ENCODE measurements at places on chromosomes 2 and 18.
A peak's percentile ranks its signal among the peaks of the same experiment; 100 is the strongest.

DNA sequence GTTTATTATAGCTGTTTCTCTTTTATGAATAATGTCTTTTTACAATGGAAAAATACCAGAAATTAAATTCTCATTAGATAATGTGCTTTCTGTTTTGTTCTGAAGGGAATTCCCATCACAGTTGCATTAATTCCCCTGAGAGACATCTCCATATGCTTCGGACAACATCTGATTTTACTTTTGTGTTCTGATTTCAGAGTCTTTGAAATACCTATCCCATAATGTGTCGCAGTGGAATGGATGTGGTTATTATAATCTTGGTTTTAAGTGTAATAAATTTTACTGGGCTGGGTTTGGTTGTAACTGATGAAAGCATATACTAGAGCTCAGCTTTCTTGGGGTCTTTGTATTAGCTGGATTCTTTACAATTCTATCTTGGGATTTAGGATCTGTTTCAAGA, 12.5 kb downstream of the SPTBN1 start:
- no peak for DNase-seq

GRCh38 chr2:219461047-219461514, 26.4 kb downstream of the SPEG start:
- DNase-seq, result no peak

GRCh38 chr2:26898480-26899078, 50.6 kb downstream of the DPYSL5 start:
- DNase-seq, result no peak

DNA sequence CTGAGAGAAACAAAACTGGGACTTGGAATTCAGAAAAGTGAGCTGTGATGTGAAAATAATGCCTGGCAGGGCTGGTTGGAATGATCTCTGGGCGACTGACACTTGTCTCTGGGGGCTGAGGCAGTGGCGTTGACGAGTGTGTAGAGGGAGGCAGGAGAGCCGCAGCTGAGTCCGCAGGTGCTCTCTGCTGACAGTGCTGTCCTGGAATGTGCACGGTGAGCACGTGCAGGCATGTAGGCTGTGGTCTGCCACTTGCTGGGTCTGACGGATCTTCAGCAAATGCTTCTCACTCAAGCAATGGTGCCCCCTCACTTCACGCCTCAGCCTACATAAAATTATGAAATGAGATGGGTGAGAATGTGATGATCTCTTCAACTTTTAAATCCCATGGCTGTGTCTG, 38.5 kb upstream of the ATP9B start:
- no peak for DNase-seq

- no peak for DNase-seq
Observed at GRCh38 chr18:44687421-44687820, 6.7 kb downstream of the SETBP1 start.

DNA sequence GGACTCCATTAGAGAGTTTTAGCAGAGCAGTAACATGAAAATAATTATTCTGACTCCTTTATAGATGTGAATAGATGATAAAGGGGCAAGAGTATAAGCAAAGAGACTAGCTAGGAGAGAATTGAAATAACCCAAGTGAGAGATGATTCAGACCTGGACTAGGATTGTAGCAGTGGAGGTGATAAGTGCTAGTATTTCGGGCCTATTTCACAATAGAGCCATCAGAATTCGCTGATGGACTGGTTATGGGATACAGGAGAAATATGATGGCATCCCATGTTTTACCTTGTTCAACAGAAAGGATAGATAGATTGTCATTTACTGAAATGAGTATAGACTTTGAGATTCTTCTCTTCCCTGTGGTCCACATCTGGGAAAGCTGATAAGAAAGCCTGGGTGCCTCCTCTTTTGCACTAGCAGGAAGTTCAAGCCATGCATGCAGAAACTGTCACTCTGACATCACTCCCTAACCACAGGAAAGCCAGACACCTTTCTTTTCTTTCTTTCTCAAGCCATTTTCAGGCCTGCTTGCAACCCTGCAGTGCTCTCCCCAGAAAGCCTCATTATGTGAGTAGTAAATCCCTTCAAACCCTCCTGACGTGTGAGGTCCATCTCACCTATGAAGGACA, 25.3 kb downstream of the DYNAP start:
- no peak for DNase-seq

DNA sequence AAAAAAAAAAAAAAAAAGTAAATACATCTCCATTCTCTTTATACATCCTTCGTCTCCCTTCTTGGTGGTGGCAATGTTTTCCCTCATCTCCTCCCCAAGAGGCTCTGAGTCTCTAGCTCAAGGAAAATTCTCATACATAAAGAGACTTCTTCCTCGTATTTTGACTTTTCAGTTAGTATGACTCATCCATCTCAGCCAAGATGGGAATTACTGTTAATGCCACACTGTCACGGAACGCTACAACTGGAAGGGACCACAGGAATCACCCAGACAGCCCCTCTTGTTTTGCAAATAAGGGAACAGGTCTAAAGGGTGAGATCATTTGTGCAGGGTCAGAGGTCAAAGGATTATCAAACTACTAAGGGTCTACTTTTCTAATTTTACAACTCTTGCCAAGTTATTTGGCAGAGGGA, 19.5 kb downstream of the NFE2L2 start:
- no peak for DNase-seq

GRCh38 chr2:28681158-28681571, 70.5 kb upstream of the PPP1CB start:
- peak; percentile 16 for DNase-seq

- no peak for DNase-seq
Observed at GRCh38 chr2:13696601-13697000, 935.9 kb upstream of the LRATD1 start.

DNA sequence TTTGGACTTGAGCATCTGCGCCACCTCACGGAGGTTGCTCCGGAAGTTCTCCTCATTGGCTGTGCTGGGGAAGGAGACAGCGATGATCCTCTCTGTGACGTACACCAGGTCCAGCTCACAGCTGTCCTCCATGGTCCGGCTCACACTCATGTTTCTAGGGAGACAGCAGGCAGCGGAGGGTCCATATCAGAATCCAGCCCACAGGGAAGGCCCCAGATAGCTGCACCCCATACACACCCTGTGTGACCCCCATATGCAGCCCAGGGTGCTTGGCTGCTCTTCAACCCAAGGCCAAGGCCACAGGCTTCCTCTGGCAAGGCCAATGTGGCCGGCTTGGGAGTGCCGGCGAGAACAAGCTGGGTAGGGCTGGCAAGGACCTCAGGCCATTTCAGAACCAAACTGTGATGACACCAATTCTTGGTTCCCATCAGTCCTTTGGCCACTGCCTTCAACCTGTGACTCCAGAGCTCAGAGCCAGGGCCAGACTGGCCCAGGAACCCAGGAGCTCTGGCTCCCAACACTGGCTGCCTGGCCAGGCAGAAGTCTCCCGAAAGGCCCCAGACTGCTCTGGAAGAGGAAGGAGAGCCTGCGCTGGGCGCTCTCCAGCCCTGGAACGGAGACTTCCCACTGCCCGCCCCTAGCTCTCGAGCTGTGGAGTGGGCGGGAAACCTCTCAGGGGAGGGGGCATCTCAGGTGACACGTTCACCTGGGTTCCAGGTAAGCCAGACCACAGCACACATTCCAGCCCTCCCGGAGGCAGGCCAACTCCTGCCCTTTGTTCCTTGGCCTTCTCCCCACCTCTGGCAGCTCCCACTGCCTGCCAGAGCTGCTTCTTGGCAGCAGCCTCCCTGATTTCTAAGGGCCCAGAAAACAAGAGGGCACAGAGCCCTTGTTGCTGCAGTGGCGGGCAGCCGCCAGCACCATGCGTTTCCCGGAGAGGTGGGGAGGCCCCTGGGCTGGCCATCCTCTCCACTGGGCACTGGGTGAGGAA, 104.7 kb downstream of the TNS1 start:
- no peak for DNase-seq

DNA sequence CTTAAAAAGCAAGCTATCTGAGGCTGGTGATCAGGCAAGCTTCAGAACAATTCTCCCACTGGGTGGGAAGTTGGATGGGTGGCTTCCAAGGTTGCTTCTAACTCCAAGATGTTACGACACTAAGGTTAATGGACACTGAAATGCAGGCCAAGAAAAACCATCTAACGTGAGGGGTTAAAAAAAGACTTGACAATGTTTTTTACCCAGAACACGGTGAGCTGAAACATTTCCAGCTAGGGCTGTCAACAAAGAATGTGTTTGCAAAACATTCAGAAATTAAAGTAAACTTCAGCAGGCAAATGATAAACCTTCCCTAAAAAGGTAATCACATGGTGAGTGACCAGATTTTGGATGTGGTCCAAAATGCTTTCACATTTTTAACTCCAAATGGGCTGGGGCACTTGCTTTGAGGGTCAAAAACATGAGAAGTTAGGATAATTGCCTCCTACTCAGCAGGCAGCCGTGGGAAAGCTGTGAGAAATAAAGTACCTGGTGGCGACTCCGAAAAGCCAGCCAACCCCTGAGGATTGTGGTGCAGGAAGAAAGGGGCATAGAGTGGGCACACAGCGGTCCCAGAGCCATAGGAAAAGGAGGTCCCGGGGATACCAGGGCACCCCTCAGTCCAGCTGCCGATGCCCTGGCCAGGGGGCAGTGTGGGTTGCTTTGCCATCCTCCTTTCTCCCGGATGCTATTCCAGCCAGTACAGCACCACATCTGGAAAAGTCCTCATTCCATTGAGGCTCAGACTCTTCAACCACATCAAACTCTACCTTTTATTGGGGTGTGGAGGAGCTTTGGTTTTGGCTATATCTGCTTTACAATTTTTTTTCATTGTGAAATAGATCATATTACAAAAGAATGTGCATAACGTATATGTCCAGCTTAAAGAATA, 90.0 kb upstream of the ATL2 start:
- DNase-seq, result no peak

- DNase-seq, result no peak
Observed at GRCh38 chr2:104023306-104023705, 830.6 kb upstream of the POU3F3 start.

- no peak for DNase-seq
Observed at GRCh38 chr18:50559752-50560680, at the start of gene MAPK4. Gene MAPK4, plus strand, starts transcription at chr18:50560087. Its CDS starts 103,872 bp downstream, at chr18:50663959.

DNA sequence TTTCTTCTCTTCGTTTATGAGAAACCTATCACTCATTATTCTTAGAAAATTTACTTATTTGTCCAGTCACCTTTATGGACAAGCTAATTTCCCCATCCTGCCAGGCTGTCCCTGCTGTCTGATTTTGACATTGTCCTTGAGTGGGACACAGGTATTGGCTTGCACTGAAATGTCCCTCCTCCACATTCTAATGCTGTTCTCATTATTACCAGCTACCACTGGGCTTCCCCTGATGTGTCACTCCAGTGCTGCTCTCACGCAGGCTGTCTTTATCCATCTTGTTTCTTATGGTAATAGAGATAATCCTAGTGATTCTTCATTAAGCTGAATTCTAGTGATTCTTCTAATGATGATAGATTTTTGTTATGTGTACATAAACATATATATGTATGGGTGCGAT, 48.1 kb upstream of the RBMS1 start:
- DNase-seq, result no peak

DNA sequence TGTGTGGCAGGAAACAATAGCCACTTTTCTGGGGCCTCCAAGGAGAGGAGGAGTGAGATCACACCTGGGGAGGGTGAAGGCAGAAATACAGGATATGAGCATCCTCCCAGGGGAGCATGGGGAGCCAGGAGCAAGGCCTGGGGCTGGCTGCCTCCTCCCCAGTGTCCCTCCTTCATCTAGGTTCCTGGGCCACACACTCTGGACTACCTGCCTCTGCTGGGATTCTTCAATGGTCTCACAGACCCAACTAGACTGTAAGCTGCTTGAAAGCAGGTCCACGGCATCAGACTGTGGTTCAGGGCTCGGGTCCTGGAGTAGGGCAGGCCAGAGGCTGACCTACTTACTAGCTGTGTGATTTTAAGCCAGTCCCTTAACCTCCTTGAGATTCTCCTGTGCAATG, 94.0 kb downstream of the MCFD2 start:
- DNase-seq, result no peak

DNA sequence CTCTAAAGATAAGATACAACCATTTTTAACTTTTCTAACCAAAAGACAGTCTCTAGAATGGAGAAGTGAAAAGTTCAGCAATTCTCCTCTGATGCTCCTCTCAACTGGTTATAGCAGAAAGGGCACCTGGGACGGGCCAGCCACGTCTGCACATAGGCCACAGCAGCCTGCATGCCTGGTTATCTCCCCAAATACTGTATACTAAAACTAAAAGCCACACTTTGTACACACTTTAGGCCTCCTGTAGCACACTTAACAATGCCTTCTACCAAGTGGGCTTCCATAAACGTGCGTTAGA, 179.1 kb downstream of the ANKRD44 start:
- DNase-seq, result no peak

GRCh38 chr2:60998628-60999545, 18.6 kb upstream of the PEX13 start:
- no peak for DNase-seq

DNA sequence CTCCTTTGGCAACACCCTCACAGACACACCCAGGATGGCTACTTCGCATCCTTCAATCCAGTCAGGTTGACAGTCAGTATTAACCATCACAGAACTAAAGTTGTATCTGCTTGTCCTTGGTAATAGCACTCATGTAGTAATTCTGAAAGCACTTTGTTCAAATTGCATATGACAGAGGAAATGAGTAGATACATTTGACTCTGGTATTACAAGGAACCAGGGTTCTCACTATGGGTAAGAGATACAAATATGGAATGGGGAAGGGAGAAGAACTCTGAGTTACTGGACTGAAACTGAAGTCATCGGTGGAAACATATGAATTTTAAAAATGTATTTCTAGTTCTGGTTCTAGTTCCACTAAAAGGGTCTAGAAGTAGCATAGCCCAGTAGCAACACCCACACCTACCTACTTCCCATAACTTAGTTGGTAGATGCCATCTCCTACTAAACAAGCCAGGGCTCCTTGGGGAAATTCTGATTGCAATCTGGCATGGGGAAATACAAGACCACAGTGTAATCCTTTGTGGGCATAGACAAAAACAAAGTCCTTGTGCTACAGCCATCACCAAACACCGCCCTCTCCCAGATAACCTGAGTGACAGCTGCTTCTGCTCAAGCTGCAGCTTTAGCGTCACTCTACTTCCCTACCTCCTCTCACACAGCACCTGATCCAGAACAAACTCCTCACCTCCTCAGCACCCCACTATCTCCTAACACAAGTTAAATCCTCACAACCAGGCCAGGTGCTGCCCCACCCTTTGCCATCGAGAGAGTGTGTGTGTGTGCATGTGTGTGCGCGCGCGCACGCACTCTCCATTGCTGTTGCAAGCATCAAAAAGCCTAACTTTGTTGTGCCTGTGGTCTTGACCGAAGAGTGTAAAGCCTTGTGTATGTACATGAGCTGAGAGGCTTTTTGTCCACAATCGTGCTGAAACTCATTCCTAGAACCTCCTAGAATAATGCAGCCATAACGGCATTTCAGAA, 31.4 kb upstream of the CD226 start:
- DNase-seq, result no peak

- no peak for DNase-seq
Observed at GRCh38 chr2:32768387-32769174, 140.7 kb downstream of the TTC27 start.

DNA sequence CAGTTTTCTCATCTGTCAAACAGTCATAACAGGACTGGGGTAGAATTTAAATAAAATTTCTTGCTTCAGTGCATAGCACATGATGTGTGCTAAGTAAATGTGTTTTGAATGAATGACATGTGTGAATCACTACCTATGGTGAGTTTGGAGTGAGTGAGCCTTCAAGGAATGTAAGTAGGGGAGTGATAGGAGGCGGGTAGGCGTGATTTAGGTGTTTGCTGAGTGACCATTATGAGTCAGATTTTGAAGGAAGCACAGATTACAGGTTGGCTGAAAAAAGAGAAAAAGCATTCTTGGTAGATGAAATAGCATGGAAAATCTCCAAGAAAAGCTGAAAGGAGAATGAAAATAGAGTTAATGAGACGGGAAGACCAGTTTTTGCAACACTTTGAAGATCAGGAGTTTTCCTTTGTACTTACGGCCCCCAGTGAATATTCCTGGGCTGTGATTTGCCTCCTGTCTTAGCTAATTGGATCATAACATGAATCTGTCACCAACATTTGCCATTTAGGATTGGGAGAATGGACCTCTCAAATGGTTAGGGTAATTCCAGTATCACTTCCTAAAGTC, 136.9 kb upstream of the GATA6 start:
- no peak for DNase-seq
